ENCODE measurements at places on chromosomes 1 and 21.
A peak's percentile ranks its signal among the peaks of the same experiment; 100 is the strongest.

- DNase-seq: no peak
Measured at GRCh38 chr1:43947874-43948437, 1.2 kb downstream of the IPO13 start.

- DNase-seq: no peak
Measured at GRCh38 chr1:25763493-25763892, 36.5 kb upstream of the SELENON start.

GRCh38 chr1:63277195-63278192, 44.9 kb upstream of the FOXD3 start:
- DNase-seq: no peak

DNA sequence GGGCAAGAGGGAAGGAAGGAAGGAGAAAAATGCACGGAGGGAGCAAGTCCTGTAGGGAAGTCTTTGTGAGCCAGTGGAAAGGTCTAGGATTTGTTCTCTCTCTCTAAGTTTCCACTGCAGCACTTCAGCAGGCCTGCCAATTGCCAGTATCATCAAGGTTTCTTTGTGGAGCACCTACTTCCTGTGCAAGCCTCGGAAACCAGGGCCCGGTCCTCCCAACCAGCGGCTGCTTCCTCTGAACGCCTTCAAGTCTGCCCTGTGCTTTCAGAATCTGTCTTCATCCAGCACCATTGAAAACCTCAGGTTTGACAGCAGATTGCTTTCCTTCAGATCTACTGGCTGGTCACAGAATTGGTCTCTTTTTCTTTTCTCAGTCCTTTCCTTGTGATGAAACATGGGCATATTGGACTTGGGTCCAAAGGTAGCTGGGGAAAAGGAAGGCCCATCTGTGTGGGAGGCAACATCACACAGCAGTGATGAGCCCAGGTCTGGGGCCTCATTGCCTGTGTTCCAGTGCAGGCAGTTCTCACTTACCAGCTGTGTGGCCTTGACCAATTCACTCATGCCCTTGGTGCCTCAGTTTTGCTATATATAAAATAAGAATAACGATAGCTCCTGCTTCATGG, 144.5 kb downstream of the SEC16B start:
- DNase-seq: no peak

GRCh38 chr1:187696073-187696472, 867.3 kb downstream of the PLA2G4A start:
- DNase-seq: no peak

- no peak for DNase-seq
Measured at GRCh38 chr21:17834639-17835354, 15.6 kb upstream of the C21orf91 start.

GRCh38 chr1:62417351-62417999, 19.4 kb upstream of the USP1 start:
- DNase-seq: no peak

GRCh38 chr1:61266738-61267137, 184.4 kb downstream of the NFIA start:
- no peak for DNase-seq

GRCh38 chr21:27805696-27806095, 838.8 kb upstream of the ADAMTS5 start:
- no peak for DNase-seq

DNA sequence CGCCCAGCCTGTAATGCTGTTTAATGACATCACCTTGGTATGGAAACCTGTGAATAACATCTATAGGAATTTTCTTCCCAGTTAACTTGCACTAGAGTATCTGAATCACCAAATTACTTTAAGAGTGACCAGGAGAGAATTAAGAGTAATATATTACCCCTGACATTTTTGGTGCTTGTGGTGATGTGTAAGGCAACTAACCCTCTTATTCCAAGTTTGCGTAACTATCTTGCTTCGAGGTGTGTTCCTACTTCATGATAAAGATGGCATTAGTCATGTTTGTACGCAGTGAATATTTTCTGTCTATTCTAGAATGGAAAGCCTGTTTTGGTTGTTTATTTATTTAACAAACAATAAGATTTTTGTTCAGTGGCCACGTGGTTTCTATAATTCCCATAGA, 131.3 kb downstream of the ZP4 start:
- no peak for DNase-seq

GRCh38 chr1:47948126-47948525, 49.1 kb downstream of the TRABD2B start:
- no peak for DNase-seq

DNA sequence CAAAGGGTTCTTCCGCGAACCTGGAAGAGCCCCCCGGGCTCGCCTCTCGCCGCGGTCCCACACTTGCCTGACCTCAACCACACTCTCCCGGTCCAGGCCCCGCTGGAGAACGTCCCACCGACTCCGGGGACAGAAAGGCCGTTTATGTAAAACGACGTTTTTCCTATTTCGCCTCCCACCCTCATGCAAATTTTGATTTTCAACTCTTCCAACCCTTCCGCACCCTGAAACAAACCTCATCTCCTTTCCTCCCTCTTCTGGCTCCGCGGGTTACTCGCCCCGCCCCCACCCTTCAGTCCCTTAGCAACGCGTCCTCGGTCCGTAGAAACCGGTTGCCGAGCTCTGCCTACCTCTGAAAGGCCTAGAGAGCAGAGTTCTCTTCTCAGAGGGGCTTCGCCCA, at the start of gene C1orf141:
Gene C1orf141, minus strand, starts transcription at position 276 of the 400 bp plus-strand sequence. CDS start 7,730 bp downstream, outside the sequence.
- peak; percentile 24 for DNase-seq

- DNase-seq: no peak
Measured at GRCh38 chr1:230274254-230274653, 151.9 kb downstream of the PGBD5 start.

GRCh38 chr21:36765229-36765628, 66.3 kb downstream of the SIM2 start:
- no peak for DNase-seq

DNA sequence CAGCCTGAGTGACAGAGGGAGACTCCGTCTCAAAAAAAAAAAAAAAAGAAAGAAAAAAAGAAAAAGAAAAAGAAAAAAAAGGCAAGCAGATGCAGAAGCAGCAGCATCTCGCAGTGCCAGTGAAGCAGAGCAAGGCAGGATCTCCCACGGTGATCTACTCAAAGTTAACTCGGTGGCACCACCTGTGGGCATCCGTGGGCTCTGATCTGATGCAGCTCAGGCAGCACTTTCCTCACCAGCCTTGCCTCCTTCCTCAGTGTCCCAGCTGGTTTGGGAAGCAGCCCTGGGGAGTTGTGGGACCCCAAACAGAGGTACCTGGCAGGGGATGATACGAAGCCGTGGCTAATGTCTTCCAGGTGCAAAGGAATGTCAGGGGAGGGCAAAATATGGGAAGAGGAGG, 104.3 kb upstream of the KRTAP19-8 start:
- DNase-seq: no peak

DNA sequence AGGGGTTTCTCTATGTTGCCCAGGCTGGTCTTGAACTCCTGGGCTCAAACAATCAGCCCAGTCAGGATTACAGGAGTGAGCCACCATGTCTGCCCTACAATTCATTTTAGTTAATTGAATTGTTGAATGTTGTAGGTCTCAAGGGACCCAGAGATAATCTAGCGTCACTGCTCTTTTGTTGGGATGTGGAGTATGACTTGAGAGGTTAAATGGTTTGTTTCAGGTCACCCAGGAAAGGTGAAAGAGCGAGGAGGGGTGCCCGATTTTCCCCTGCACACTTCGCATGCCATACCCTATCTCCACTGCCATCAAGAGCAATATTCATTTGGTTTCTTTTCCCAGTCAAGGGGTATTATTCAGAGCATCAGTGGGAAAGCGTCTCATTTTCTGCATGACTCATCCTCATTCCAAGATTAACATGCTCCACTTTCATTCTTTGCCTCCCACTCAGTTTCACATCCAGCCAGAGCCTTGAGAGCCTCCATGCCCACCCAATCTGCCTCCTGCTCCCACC, 13.1 kb upstream of the SLC30A1 start:
- no peak for DNase-seq

GRCh38 chr1:6538956-6539355, 15.4 kb downstream of the NOL9 start:
- DNase-seq: no peak

DNA sequence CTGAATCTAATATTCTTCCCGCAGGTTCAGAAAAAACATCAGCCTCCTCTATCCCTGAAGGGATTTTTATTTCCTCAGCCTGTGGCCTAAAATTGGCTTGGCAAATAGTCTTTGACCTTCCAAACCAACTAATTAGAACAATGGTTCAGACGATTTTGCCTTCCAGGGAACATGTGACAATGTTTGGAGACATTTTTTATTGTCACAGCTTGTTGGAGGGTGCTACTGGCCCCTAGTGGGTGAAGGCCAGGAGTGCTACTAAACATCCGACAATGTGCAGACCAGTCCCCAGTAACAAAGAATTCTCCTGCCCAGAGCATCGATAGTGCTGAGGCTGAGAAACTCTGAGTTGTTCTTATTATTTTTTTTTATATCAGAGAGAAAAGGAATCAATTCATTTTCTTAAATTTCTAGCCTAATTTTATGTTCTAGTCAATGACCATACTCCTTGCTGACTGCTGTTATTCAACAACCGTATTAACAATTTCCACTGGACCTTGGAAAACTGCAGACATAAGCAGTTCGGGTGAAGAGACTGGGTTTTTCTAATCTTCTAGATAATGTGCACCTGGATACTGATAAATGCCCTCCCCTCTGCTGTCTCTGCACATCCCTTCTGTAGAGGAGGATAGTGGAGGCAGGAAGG, 280.7 kb downstream of the LMX1A start:
- no peak for DNase-seq

DNA sequence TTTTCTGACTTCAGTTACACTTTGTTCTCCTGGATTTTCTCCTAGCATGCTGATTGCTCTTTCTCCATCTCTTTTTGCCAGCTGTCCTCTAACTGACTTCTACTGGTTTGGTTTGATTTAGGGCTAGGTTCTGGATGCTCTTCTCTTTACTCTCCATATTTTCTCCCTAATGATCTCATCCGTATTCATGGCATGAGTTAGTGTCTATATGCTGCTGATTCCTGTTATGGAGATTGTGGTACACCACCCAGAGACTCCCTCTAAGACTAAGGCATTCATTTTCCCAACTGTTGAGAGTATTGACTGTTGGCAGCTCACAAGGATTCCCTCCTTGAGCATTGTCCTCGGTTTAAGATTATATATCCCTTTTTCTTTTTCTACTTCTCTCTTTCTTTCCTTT, 28.9 kb downstream of the S1PR1 start:
- DNase-seq: no peak

DNA sequence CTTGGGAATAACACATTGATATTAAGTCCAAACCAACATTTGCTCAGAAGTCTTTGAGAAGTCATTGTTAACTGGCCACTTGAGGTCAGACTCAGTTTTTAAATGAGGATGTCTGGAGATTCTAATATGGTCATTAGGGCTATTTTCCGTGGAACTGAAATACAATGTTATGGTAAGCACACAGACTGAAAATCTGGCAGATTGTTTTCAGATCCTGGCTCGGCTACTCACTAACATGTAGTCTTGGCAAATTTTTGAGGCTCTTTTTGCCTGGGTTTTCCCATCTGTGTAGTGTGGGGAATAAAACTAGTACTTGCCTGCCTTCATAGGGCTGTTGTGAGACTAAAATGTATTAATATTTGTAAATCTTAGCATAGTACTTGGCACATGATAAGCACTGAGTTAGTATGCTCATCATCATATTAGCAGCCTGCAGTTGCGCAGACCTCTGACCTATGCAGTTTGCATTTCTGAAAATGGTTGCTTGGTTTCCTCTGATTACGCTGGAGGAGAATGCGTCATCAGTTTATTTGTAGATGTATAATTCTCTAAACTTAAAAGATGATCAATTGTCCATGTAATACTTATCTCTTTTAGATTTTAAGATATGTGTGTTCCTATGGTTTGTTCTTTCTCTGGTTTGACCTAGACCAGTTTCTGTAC, 100.8 kb downstream of the C1orf21 start:
- DNase-seq: no peak

- DNase-seq: no peak
Measured at GRCh38 chr1:211732293-211732980, 57.0 kb upstream of the NEK2 start.

GRCh38 chr1:241800640-241801039, 47.4 kb upstream of the EXO1 start:
- no peak for DNase-seq

DNA sequence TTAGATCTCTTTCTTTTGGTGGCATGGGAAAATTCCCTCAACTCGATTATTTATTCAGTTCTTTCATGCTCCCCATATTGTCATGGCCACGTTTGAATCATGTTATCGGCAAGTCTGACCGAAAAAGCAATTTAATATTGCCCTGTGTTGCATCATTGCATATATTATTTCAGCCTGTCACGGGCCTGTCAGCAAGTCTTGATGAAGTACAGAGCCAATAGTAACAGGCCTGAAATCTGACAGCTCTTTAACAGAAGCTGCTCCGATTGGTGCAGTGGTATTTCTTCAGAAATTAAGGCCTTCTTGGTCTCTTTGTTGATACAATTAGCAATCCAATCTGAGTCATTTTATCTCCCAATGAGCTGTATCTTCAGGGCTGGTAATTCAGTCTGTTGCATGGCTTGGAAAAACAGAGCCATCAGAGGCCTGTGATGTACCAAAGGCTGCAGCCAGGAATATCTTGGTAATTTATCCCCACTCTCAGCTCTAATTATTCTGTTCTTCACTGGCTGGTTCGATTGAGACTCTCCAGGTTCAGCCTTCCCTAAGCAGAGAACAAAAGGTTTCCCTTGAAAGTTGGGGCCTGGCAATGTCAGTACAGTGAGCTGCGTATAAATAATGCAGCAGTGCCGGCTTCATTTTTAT, 149.5 kb downstream of the FGGY start:
- no peak for DNase-seq

- no peak for DNase-seq
Measured at GRCh38 chr1:8107897-8108296, 81.8 kb upstream of the ERRFI1 start.

- no peak for DNase-seq
Measured at GRCh38 chr1:156128654-156129597, 14.4 kb downstream of the LMNA start.

DNA sequence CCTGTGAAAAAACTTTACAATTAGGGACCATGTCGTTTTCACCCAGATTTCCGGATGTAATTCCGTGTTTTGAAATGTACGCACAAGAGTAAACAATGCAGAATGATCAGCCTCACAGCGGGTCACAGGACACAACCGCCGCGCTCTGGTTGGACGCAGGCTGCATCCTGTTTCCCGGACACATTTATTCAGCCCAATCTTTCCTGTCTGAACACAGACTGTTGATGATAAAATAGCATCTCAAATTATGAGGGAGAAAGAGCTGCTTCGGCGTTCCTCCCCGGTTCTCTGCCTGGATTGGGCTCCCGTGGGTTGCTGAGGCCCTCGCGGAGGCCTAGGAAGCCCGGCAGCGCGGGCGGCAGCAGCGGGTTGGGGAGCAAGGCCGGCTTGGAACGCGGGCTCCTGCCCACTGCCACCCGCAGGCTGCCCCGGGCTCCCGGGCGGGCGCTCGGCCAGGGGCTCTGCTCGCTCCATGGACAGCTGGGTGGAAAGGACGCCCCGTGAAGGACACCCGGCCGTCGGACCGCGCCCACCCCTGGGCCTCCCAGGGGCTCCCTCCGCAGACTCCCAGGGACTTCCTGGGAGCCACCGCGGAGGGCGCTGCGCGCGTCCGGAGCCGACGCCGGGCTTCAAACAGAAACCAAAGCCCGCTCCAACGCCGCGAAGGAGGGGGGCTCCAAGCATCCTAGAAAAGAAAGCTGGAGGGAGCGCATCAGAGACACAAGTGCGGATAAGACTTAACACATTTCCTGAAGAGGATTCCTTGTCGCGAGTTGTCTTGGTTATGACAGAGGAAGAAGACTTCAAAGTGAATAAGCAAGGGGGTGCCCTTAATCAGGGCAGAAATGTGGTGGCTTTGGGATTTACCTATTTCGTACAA, 122.3 kb downstream of the ESRRG start:
- peak; percentile 0 for DNase-seq

GRCh38 chr1:217917281-217917887, 286.2 kb downstream of the SPATA17 start:
- DNase-seq: no peak
